ENCODE measurements at places on chromosomes 4 and X.
A peak's percentile ranks its signal among the peaks of the same experiment; 100 is the strongest.

DNA sequence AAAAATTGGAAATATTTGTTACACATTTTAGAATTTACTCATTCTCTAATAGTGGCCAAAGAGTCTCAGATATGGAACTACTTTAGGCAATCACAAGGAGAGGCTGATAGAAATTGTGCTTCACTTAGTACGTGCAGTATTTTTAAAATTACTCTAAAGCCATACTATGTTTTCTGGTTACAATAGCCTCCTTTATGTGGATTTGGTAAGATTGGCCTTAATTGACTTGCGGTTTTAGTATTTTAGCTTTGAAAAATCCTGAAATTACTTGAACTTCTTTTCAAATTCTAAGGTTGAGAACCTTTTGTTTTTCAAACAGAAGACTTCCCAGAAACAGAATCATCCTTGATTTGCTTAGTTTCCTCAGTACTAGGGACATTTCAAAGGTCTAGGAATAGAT, 215.2 kb downstream of the SLC4A4 start:
- DNase-seq, result no peak

- DNase-seq, result no peak
Measured at GRCh38 chrX:76172325-76172893, 453 bp upstream of the PBDC1 start.

- DNase-seq, result no peak
Measured at GRCh38 chrX:136619899-136620505, 28.0 kb upstream of the CD40LG start.

- DNase-seq, result peak; percentile 78
Measured at GRCh38 chr4:40335525-40335894, 377 bp downstream of the CHRNA9 start.

- peak; percentile 23 for DNase-seq
Measured at GRCh38 chrX:31420711-31421151, 348.9 kb upstream of the FTHL17 start.

GRCh38 chr4:20895208-20895607, 194.9 kb downstream of the PACRGL start:
- no peak for DNase-seq

DNA sequence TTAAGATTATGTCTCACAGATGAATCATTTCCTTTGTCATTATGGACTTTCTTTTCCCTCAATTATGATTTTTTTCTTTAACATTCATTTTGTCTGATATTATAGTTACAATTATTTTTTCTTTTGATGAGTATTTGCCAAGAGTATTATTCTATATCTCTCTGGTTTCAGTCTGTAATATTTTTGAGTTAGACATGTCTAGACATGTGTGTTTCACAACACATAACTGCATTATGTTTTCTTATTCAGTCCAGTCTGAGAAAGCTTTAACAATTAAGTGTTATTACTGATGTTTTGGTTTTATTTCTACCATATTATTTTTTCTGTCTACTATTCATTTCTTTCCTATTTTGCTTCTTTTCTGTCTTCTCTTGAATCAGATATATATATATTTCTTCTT, 108.3 kb upstream of the MID1IP1 start:
- DNase-seq, result no peak

GRCh38 chr4:7333024-7333780, 101.5 kb downstream of the PSAPL1 start:
- no peak for DNase-seq

GRCh38 chr4:89072921-89073320, 15.9 kb upstream of the FAM13A start:
- DNase-seq, result no peak

- peak; percentile 14 for DNase-seq
Measured at GRCh38 chrX:138754861-138755260, 43.3 kb upstream of the FGF13 start.

DNA sequence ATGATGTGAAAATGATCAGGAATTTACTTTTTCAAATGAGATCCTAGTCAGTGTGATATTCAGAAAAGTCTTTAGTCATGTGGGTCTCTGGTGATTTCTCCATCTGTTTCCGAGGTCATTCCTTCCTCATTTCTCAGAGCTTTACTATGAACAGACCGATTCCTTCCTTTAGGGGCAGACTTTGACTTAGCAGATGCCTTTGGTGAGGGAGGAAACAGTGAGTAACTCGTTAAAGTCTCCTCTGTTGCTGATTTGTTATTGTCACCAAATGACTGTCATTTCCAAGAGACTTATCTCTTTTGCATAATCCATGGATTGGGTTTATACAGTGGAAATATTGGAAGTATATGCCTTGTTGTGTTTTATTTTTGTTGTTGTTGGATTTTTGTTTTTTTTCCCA, 76.2 kb upstream of the CD99 start:
- DNase-seq, result peak; percentile 85

DNA sequence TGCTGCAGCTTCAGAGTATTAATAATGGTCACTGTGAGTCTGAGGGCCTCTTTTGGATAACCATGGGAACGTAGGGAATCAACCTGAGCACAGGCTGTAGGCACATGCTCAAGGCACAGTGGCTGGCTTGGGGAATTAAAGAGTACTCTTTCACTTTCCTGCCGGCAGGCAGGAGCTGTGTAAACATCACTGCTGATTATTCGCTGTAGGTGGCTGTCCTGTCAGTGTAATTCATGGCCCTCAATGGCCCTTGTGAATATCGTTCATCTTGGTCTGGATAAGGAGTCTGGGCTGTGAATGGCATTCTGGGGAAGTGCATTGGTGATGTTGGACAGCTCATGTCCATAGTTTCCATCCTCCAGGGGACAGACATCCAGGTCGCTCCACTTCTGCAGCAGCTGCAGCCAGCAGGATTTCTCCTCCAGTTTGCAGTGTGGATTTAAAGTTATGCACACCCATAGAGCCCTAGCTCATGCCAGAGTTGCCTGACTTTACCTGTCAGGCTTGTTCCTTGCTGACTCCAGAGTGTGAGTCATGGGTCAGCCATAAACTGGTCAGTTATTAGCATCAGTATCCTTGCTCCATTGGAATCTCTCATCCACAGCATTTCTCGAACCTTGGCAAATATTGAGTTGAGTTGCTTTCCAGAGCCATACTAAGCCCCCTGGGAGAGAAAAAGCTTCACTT, 43.0 kb downstream of the C4orf33 start:
- DNase-seq, result no peak

DNA sequence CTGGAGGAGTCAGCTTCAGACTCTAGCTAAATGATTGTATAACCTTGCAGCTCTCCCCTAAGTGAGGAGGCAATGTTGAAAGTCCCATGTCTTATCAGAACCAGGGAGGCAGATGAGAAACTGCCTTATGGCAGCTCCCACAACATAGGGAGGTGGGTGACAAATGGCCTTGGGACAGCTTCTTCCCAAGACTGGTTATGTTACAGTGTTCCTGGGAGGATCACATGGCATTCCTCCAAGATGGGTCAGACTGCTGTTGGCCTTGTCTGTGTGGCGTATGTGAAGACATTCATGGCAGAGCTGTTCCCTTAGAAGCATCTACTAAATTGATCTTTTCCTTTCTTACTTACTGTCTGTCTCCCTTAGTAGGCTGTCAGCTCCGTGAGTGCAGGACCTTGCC, 42.0 kb downstream of the HPRT1 start:
- no peak for DNase-seq

- DNase-seq, result no peak
Measured at GRCh38 chrX:65601126-65601525, 66.3 kb upstream of the MSN start.

DNA sequence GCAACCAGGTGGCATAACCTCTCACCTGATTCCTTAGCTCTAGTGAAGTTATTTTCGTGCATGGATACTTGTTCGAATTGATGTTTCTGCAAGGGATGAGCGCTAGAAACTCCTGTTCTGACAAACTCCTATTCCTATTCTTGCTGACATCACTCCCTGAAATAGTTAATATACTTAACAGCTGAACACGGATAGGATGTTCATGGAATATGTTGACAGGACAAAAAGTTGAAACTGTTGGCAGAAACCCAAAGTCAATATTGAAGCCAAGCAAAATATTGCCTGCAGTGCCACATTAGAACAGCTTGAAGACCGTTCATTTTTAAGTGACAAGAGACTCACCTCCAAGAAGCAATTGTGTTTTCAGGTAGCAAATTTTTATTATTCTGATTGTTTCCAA, at the start of gene KLKB1:
TSS of gene KLKB1 (plus strand) at position 287 of the 400 bp plus-strand sequence. CDS start 689 bp downstream, outside the sequence.
- no peak for DNase-seq

GRCh38 chr4:3199653-3200422, 49.1 kb upstream of the MSANTD1 start:
- DNase-seq, result peak; percentile 30

DNA sequence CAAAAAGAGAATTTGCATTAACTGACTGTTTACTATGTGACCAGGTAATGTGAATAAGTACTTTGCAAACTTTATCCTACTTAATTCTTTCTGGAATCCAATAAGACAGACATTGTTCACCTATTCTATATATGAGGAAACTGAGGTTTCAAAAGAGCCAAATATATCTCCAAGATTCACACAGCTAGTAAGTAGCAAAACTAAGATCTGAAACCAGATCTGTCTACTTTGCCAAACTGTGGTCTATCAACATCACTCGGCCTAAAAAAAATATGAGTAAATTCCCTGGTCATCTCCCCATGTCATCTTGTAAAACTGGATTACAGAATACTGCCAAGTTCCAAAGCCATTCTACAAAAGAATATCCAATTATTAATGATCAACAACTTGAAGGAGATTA, 52.8 kb downstream of the ANAPC10 start:
- no peak for DNase-seq

DNA sequence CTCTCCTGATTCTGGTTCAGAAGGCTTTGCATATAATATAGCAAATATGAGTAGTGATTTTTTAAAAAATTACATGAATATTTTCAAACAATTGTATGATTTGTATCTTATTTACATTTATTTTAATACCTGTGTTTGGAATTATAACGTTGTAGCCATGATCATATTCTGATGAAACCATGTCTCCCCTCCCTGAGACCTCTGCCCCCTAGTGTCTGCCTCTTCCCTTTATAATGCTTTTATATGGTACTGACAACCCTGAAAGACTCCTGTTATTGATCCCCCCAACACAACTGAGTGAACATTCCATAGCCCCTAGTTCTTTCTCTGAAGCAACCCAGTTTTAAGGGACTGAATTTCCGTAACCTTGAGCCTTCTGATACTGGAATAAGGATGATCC, 187.4 kb downstream of the SOX3 start:
- DNase-seq, result no peak

- no peak for DNase-seq
Measured at GRCh38 chr4:56817840-56818491, 3.5 kb downstream of the SPINK2 start.

- DNase-seq, result no peak
Measured at GRCh38 chr4:46594661-46595060, 204.7 kb upstream of the GABRA2 start.

DNA sequence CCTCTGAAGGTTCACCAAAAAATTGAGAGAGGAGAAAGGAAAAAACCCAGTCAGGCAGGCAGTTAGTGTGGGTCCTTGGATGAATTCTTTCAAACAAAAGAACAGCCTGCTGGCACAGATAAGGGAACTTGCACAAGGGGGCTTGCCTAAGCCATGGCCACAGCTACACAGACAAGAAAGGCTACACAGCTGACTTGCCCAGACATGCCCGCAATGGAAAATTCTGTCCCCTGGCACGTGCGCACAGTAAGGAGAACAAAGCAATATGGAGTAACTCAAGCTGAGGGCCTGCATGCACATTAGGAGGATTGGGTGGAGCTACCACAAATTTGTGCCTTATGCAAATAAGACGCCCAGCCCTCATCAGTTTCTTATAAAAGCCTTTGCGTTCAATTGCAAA, 512.5 kb upstream of the HTR2C start:
- DNase-seq, result no peak

DNA sequence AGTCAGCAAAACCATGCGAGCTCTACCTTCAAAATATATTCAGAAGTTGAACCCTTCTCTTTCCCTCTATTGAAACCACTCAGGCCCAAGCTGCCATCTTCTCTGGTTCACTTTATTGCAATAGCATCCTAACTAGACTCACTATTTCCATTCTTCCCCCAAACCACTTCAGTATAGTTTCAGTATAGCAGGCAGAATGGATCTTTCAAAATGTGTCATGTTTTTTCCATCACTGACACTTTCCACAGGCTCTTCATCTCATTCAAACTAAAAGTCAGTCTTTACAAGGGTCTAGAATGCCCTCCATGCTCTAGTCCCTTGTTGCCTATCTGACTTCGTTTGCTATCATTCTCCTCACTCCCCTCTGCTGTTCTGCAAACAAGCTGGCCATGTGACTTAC, 274.4 kb downstream of the IDS start:
- no peak for DNase-seq

DNA sequence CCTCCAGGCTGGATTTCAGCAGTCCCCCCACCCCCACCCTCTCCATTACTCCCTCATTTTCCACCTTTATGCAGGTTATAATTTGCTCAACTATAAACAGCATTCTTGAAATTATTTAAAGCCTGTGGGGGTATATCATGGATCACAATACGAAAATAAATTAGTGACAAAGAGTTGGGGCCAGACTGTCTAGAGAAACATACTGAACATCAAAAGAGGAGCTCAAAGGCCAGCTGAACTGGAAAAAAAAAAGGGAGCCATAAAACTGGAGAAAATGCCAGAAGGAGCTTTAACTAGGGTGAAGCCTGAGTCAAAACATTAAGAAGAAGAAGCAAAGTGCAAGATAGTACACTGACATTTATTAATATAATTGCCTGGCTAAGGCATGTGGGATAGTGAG, 137.8 kb downstream of the ANTXR2 start:
- no peak for DNase-seq

GRCh38 chr4:78318126-78318525, 233.4 kb upstream of the ANXA3 start:
- no peak for DNase-seq

DNA sequence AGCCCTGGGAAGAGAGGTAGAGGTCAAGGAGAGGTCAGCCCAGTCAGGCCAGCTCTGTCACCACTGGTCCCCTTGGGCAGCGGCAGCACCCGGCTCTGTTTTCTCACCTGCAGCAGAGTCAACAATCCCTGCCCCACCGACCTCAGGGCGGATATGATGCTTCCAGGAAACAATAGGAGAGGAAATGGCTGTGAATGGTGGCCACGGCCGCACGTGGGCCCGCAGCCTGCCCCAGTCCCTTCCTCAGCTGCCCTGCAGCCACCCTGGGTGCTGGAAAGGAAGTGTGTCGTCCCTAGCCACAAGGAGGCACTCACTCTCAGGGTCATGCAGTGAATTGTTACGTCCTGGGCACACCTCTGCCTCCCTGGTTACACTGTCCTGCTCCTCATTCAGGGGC, 92.5 kb upstream of the ENPP6 start:
- no peak for DNase-seq

DNA sequence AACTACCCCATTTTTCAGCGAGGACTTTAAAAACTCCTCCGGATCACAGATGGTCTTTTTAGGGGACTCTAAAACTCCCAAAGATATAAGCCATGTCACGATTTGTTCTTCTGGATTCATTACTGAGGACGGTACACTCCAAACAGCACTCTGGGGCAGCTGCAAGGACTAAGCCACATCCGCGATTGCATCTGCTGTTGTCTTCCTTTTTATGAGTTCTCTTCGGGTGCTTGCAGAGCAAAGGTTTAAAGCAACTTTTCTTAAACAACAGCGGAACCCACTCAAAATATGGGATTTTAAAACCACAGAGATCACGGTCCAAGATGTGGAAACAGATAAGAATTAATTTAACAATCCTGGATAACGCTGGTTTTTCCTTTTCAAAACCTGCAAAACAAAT, at the start of gene ARHGEF6:
TSS of gene ARHGEF6 (minus strand) at position 170 of the 400 bp plus-strand sequence. CDS start at position 120, 50 bp downstream.
- DNase-seq, result no peak

- no peak for DNase-seq
Measured at GRCh38 chr4:119238068-119238722, 25.7 kb downstream of the USP53 start.

All from fibroblast of upper back skin (primary cell).